ENCODE measurements at places on chromosomes 3 and 15. TPM values are rescaled to one million over a fixed set of nuclear protein-coding genes. Genes with fewer than 3 reads are reported as not detected.

SHISA5 gene
- polyA plus RNA-seq: 77.8 TPM

CELSR3 gene
- 0.27 TPM for polyA plus RNA-seq

CCDC50 gene
- 22.1 TPM for polyA plus RNA-seq

SERPINI1 gene
- 5.4 TPM for polyA plus RNA-seq

CCRL2 gene
- 11.3 TPM for polyA plus RNA-seq

MED12L gene
- 2.4 TPM for polyA plus RNA-seq

SEMA6D gene
- polyA plus RNA-seq: 14.6 TPM

SPTBN5 gene
- polyA plus RNA-seq: 0.60 TPM

MFGE8 gene
- 104 TPM for polyA plus RNA-seq

EFHB gene
- not detected for polyA plus RNA-seq

RSL24D1 gene
- 79.1 TPM for polyA plus RNA-seq

CYP8B1 gene
- polyA plus RNA-seq: 0.01 TPM

SPINK8 gene
- not detected for polyA plus RNA-seq

MRAS gene
- 0.45 TPM for polyA plus RNA-seq

DNA sequence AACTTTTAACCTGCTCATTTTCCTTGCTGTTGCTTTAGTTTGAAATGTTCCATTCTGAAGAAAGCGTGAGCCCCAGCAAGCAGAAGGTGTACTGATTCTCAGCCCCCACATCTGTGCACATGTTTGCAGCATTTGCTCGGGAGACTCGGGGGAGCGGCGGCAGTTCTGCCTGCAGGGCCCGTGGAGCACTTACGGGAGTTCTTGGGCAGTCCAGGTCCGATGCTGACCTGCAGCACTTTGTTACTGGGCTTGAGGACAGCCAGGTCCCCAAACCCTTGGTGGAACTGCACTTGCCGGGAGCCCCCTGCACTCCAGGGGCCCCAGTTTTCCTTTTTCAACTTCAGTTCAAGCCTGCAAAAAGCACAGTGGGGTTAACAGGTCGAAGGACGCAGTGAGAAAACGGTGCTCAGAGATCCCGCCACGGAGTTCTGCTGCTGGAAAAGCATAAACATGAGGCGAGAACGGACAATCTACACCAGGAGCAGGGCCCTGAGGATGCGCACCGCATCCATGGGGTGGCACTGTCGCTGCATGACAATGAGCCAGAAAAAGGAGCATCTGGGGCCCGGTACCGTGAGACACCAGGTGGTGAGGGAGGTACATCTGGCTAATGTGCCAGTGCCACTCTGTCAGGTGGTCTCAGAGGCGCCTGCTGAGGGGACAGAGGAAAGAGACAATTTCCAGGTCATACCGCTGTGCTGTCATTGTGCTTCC, 45.6 kb upstream of the LDHAL6B start:
- DNase-seq: no peak

- DNase-seq: no peak
Observed at GRCh38 chr3:89364314-89364713, 256.9 kb downstream of the EPHA3 start.

DNA sequence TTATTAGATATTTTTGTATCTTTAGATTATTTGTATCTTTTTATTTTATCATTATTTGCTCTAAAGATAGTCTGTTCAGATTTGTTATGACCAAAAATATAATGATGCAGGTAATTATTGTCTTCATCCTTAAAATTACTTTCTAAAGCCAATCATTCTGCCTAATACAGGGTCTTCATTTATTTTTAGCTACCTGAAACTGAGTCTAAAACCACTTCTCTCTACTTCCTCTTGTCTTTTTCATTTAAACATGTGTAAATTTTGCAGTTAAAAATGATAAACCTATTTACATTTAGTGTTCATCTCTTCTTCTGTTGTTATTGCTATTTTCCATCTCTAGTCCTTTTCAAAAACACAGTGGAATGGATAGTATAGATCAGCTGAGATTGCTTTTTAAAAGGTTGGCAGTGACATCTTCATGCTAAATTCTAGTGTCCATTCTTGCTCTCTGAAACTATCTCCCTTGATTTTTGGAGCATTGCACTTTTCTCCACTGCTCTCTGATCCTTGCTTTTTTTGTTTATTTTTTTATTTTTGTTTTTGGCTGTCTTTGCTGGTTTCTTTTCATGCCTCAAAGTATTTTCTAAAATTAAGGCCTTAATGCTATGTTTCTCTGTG, 91.8 kb downstream of the UBE2E2 start:
- no peak for DNase-seq

DNA sequence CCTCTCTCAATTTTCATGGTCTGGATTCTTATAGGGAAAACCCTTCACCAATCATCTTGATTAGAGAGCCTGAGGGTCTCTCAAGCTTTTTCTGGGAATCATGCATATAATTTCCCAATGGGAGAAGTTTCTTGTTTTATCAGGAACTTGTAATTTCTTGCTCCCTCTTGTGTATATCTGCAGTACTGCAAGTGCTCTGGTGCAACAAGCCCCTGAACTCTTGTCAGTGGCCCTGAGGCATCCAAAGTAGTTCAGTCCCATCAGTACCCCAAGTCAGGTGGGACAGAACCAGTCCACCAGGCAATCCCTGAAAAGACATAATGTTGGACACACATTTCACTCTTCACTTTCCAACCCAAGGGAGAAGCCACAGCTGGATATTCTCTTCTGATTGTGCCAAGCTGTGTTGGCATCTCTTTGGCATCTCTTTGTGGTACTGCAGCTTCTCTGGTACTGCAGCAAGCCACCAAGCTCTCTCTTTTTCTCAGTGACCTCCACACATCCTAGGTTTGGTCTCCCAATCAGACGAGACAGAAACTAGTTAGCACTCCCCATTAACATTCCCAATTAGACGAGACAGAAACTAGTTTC, 214.5 kb downstream of the ZIC4 start:
- peak; percentile 35 for DNase-seq

- no peak for DNase-seq
Observed at GRCh38 chr3:55626279-55626665, 139.2 kb upstream of the WNT5A start.

DNA sequence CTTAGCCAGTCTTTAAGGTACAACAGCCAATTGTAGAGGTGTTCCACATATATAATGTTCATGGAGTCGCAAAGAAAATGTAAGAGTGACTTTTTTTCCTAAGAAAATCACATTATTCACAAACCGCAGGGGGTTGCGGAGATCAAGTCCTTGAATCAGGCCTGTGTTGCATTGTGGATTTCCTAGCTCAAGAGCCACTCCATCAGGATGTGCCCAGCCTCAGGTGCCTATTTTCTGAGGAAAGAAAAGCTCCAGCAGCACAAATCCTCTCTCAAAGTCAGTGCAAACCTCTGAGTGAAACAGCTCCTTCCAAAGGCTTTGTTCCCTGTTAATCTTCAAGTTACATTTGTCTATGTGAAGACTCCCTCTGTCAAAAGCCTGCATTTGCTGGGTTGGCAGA, 349.4 kb downstream of the CLSTN2 start:
- DNase-seq: no peak

GRCh38 chr3:196016059-196016458, 65.8 kb downstream of the TFRC start:
- no peak for DNase-seq

GRCh38 chr3:115102046-115102445, 45.0 kb downstream of the ZBTB20 start:
- no peak for DNase-seq

DNA sequence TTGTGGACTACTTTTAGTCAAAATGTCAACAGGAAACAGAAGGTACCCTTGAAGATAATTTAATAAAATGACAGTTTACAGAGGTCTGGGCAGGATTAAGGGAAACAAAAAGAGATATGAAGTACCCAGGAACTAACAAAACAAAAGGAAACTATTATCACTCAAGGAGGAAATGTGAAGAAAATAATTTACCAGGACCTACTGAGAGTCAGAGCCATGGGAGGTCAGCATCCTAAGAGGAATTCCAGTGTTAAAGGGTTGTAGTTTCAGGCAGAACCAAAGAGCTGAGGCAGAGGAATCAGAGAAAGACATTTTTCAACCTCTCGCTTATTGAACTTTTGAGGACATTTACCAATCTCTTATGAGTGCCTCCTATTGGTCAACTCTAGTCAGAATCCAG, 408.9 kb upstream of the CBLB start:
- no peak for DNase-seq

DNA sequence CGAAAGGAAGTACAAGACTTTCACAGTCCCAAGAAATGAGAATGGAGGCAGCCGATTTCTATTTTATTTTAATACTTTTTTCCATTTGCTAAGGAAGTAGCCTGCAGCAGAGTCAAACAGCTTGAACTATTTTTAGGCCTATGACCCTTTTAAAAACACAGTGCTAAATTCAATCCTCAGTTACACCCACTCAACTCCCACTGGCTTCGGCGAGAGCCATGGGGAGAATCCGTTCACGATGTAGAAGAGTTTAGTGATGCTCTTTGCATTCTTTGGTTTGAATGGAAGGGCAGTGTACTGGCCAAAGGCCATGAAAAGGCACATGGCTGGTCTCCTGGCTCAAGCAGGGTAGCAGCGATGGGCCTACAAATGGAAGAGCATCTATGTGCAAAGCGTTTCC, 343.5 kb downstream of the FOXP1 start:
- DNase-seq: no peak

DNA sequence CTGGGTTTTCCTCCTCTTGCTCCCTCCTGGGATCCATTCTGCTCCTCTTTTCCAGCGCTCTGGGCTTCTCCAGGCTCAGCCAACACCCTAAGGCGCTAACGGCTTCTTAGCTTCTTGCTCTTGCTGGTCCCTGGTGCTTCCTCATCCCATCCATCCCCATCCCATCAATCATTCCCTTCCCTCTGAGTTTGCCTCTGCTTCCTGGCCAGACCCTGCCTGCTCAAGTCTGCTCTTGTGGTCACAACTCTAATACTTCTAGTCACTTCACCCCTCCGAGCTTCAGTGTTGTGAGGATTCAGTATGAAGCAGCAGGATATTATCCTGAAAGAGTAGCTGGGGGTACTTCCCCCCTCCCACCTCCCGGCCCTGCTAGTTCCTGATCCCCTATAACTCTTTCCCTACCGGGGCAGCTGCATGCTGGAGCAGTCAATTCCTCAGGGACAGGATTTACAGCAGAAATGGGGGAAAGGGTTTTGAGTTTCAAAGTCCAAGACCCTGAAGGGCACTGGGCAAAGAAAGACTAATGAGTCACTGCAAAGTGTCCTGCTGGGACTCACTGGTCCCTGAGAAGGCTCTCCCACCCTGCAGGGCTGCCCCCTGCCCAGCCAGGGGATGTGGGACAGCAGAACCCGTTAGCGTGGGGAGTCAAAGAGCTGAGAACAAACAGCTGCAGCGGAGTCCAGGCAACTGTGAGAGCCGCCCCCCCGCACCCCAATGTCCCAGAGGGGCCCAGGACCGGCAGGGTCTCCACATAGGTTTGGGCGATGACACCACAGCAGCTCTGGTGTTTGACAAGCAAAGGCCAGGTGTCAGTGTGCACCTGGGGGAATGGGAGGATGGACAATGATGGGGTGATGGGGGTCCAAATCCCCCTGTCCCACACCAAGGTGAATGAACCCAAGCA, 2.3 kb upstream of the SYNM start:
- no peak for DNase-seq

DNA sequence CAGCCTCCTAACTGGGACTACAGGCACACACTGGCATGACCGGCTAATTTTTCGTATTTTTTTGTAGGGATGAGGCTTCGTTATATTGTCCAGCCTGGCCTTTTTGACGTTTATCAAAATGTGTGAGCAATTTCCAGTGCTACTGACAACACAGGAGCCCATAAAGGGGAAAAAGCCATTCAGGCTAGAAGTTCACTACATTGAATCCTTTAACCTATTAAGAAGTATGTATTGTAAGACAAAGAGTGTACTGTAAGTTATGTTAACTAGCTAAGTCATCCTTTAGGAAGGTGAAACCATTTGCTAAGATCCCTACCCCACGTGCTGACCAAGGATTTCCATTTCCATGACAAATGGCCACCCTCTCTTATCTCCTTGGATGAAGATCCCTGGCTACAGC, 156.8 kb downstream of the FOXB1 start:
- DNase-seq: no peak

- no peak for DNase-seq
Observed at GRCh38 chr15:43883571-43883970, 56.8 kb downstream of the WDR76 start.

- no peak for DNase-seq
Observed at GRCh38 chr3:14332392-14332791, 70.0 kb upstream of the SLC6A6 start.

- no peak for DNase-seq
Observed at GRCh38 chr15:64235552-64235951, 72.7 kb upstream of the PPIB start.

Data from small intestine (tissue), 16 donors.